Aorta (tissue), 5 donors: ENCODE measurements at places on chromosomes 7 and 10. TPM values are rescaled to one million over a fixed set of nuclear protein-coding genes. Genes with fewer than 3 reads are reported as not detected.

NPTX2 gene
- total RNA-seq: 35.2 TPM

INTS1 gene
- total RNA-seq: 56.4 TPM

GNGT1 gene
- total RNA-seq: not detected

WIPF3 gene
- 2.4 TPM for total RNA-seq

SNX10 gene
- 5.6 TPM for total RNA-seq

AMPH gene
- 8.8 TPM for total RNA-seq

INA gene
- not detected for total RNA-seq

DPCD gene
- total RNA-seq: 5.5 TPM

ELFN1 gene
- 1.2 TPM for total RNA-seq

TDRD1 gene
- total RNA-seq: 0.78 TPM

CH25H gene
- total RNA-seq: 2.4 TPM
